ENCODE measurements at places on chromosomes 11 and 22.

DNA sequence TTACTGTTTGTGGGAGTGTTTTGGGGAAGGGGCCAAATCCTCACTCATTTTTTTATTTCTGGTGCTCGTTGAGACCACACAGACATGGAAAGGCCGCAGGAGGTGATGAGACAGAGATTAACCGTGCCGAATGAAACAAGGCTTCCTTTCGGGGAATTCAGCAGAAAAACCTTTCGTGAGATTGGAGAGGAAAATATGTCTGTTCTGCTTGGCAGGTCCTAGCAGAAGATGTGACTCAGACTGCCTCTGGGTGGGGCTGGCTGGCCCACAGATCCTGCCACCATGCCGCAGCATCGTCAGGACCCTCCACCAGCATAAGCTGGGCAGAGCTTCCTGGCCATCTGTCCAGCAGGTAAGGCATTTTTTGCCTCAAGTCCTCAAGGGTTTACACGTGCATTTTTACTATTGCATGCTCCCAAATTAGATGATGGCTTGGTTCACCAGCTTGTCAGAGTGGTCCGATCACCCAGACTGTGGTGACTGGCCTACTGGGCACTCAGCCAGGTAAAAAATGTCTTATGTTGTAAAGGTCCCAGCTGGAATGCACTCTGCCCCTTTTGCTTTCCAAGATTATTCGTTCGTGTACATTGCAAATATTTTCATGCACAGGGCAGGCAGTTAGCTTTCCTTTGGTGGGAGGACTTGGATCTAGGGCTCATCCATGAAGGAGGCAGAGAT lies 1.5 kb downstream of the DDB2 start:
- DNase-seq, result peak; percentile 29

DNA sequence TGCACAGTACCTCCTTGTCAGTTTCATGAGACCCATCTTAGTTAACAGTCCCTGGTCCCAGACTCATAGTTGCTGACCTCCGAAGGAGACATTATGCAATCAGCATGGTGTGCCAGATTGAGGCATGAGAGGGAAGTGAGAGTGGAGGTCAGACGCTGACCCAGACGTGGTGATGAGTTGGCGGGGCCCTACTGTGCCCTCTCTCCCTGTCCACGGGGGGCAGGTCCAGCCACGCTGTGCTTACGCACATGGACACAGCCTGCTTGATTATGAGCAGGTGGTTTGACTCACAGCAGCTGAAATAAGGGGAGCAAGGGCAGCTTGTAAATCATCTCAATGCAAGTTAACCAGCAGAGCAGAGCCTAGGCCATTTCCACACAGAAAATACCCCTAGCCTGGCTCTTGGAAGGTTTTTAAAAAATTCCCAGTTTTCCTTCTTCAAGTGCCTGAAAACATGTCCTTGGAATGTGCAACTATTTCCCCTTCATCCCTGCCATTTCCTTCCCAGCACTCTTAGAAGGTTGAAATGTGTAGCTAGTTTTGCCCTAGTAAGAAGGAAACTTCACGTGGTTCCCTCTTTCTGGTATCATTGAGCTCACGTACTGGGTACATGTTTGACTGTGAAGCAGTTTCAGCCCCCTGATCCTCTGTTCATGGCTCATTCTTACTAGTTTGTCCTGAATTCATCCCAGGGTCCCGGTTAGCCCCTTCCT lies 122.6 kb upstream of the SORL1-AS1 start:
- DNase-seq, result no peak

GRCh38 chr22:21754523-21754922 lies 18.9 kb upstream of the YPEL1 start:
- DNase-seq, result no peak

DNA sequence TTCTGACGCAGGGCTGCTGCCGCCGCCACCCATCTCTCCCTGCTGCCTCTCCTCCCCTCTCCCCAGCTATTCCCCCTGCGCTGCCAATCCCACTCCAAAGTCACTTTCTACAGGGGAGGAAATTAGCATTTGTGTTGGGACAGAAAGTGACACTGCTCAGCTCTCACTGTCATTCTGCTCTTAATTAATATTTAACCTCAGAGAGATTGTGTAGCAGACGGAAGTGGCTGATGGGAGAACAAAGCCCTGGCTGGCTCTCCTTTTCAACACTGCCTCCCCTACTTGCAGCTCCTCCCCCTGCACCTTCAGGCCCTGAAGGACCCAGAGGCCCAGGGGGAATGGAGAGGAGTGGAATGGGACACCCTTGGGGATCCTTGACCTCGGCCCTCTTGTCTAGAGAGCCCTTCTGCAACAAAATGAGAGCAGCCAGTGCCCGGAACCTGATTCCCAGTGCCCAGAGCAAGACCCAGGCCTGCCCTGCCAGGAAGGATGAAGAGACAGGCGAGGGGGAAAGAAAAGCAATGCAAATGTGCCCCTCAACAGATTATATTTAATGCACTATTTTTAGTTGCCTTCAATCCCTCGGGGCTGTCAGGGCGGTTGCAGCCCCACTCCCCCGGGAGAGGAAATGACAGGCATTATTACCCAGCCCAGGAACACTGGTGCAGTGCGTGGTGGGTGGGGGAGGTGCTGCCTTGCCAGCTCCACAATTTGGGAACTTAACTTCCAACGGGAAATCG lies 14.6 kb upstream of the NRGN start:
- no peak for DNase-seq

DNA sequence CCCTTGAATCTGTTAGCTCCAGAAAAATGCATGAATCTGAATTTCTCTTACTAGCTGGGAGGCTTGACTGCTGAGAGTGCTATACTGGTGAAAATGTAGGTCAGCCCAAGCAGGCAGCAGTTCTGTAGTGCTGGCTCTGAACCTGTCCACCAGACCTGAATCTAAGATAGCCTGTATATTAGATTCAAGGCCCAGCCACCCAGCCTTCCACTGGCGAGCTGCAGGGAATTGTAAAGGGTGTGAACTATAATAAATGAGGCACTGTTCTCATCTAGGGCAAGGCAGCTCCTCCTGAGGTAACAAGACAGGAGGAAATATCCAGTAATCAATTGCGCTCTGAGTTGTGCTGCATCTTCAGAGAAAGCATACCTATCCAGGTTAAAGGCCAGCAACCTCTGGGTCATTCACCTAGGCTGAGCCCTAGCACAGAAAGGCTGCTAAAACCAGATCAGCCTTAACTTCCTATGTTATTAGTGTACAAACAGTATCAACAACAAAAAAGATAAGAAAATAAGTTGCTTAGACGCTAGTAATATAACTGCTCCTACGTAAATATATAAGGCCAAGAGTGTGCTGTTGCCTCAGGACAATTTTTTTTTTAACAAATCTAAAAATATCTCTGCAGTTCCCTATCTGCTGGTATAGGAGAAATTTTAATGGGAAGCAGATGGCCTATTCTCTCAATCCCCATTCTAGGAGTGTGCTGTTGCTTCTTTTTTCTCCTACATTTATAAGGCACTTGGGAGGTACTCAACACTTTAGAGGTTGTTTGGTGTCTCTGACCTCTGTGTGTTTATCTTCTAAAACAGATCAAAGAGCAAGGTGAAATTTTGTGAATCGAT lies 63.0 kb downstream of the RELT start:
- DNase-seq, result no peak

DNA sequence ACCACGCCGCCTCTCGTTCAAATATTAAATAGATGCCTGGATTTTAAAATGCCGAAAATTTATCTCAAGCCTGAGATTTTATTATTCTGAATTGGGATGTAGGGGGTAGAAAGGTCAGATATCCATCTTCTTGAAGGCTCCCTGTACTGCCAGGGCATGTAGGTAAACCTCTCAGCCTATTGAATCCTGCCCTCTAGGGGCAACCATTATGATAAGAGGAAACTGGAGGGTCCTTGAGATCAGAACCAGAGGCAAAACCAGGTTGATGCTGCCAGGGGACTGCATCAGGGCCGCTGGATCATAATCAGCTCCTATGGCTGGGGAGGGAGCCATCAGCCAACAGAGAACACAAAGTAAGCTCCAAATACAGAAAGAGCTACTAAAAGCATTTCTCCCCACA lies 92.4 kb downstream of the KCNC1 start:
- DNase-seq, result no peak

DNA sequence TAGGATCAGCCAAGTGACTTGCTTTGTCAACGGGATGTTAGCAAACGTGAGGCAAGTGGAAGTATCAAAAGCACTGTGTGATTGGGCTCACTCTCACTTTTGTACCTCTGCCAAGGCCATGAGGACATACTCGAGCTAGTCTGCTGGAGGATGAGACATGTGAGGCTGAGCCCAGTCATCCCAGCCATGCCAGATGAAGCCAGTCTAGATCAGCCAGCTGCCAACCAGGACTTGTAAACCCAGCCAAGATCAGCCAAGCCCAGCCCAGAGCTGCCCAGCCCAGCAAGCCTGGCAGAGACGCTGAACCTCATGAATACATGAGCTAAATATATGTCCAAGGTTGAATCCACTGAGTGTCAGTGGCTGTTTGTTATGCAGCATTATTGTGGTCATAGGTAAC lies 369.7 kb downstream of the MN1 start:
- no peak for DNase-seq

GRCh38 chr11:3021125-3021524 lies 29.0 kb upstream of the NAP1L4 start:
- DNase-seq, result no peak

DNA sequence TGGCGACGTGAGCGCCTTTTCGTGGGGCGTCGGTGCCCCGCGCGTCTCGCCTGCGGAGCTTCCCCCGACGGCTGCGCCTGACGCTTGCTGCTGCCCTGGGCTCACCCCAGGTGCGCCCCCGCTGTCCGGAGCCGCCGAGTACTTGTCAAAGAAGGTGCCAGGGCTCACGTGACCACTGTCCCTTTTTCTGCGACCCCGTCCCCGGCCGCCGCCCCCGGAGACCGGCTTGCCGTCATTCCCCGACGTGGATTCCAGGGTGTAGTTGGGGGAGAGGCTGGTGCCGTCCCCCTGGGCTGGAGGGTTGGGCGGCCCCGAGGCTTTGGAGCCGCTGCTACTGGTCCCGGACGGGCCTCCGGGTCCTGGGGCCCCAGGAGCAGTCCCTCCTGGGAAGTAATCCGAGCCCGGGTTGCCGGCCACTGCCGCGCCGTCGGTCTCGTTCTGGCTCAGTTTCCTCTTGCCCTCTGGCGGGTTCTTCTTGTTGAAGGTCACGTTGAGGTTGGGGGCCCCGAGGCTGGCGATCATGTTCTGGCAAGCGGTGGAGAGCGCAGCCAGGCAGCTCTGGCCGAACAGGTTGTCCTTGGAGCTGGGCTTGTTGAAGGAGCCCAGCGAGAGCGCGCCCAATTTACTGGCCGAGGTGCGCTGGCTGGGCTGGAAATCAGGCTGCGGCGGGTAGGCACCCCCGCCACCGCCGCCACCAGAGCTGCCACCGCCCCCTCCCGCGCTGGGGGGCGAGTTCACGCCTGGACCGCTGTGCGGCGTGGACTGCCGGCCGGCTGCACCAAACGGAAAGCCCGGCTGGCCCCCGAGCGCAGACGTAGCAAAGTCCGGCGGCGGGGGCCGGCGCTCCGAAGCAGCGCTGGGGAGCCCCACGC lies 3.8 kb downstream of the MN1 start:
- no peak for DNase-seq

DNA sequence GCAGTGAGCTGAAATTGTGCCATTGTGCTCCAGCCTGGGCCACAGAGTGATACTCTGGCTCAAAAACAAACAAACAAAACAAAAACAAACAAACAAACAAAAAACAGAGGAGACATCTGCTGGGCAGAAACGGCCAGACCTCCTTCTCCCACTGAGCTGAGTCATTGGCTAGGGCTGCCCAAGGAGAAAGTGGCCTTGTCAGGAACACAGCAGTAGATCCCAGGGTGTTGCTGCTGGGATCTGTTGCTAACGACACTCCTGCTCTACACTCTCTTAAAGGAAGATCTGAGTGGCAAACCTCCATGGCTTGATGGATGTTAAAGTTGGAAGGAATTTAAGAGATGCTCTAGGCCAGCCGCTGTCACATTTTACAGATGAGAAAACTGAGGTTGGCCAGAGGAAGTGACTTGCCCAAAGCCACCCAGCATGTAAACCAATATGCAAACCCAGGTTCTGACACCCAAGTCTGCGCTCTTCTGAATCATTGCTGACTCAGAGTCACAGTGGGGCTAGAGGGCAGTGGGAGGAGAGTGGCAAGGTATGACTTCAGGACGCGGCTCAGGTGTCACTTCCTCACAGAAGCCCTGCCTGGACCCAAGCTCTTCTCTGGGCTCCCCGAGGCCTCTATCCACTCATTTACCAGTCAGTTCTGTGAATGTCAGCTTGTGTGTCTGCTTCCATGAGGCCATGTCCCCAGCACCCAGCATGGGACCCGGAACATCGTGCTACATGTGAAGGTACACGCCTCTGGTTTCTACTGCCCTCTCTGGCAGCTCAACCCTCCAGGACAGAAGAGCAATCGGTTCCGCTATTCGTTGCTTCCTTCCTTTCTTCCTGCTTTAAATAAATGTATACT lies 11.3 kb upstream of the GDPD5 start:
- DNase-seq, result no peak

Data from stimulated activated CD4-positive, alpha-beta T cell treated with anti-CD3 and anti-CD28 coated beads, Interleukin-1b, Interleukin-23, amount 100 ng/mL, for 1 hour (primary cell).